ENCODE measurements at places on chromosomes 5 and 9.

GRCh38 chr9:99030092-99030511 is 74.8 kb upstream of the TGFBR1 start:
- no peak for DNase-seq

GRCh38 chr5:102867992-102868662 is 113.0 kb downstream of the PAM start:
- DNase-seq, result no peak

DNA sequence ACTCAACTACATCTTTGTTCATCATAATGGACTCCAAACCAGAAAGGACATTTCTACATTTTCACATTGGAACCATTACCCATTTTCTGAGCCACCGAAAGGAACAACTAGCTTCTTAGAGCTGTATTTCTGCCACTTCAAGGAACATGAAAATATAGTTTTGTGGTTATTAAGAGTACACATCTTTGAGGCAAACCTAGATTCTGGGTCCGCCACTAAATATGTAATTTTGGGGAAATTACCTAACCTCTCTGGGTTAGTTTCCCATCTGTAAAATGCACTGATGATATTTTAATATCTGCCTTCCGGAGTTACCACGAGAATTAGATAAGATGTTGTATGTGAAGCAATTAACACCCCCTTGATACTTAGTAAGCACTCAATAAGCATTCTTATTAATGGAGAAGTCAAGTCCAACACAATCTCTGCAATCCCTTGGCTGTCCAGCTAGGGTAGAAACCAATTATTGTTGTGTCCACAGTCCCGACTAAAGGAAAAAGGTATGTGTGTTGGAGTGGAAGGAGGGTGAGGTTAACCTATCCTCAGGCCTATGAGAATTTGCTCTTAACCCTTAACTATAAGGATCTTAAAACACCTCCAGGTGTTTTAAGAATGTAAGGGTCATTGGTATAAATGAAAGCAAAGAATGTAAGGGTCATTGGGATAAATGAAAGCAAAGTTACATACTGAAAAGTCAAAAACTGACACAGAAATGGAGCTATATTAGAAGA is 94.0 kb upstream of the PTGER4 start:
- DNase-seq, result no peak

DNA sequence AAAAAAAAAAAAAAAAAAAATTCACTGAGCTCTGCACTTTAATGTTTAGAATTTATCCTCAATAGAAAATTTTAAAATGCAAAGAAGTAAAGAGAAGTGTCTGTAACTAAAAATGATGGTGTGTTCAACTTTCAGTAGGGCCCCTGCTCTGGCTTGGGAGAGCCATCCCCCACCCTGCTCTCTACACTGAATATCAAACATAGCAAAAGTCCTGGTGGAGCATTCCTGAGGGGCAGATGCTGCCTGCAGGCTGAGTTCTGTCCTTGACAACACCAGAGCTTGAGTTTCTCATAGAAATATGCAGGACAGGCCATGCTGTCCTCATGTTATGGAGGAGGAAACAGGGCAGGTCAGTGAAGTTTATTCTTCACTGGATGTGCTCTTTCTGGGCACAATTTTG is 7.1 kb upstream of the SEMA4D start:
- no peak for DNase-seq

GRCh38 chr9:109582386-109582785 is 84.3 kb upstream of the PTPN3 start:
- DNase-seq, result no peak

GRCh38 chr5:134146651-134147518 is 29.9 kb downstream of the SKP1 start:
- no peak for DNase-seq

- DNase-seq, result no peak
Measured at GRCh38 chr9:108149326-108149725, 659.8 kb upstream of the KLF4 start.

GRCh38 chr5:91312698-91313097 is 70.4 kb downstream of the ARRDC3 start:
- no peak for DNase-seq

DNA sequence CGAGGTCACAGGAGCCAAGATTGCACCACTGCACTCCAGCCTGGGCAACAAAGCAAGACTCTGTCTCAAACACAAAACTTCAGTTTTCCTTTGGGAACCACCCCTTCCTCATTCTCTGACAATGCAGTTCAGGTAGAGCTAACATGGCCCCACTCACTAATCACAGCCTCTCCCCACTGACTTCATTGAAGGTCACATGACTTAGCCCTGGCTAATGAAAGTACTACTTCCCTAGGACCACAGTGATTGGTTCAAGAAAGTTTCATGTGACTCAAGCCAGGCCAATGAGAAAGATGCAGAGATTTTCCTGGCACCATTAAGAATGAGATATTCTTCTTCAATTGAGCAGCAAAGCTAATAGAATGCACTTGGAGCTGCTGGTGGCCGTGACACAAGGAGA is 67.2 kb upstream of the GPBP1 start:
- no peak for DNase-seq

Measured in activated T-cell treated with anti-CD3 and anti-CD28 coated beads for 1 hour (primary cell).